ENCODE measurements at places on chromosomes 4 and X. TPM values are rescaled to one million over a fixed set of nuclear protein-coding genes. Genes with fewer than 3 reads are reported as not detected.

- no peak for DNase-seq
Measured at GRCh38 chr4:6907658-6908191, 1.9 kb upstream of the TBC1D14 start.

GRCh38 chr4:3830774-3831528 is 64.8 kb downstream of the ADRA2C start:
- DNase-seq, result no peak

DNA sequence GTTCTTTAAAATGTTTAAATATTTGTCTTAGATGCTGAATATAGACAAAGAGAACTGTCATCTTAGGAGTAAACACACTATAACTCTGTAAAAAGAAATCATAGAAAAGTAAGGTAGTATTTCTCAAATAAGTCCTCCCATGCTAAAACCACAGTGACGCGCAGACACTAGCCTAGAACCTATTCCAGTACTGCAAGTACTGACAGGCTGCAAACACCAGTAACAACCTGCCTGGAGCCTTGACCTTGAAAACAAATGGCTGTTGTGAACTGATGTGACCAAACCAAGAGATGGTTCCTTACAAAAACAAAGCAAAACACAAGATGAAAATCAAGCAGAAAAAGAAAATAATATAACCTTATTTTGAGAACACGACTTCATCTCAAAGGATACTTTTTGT is 8.5 kb downstream of the TIFA start:
- no peak for DNase-seq

DNA sequence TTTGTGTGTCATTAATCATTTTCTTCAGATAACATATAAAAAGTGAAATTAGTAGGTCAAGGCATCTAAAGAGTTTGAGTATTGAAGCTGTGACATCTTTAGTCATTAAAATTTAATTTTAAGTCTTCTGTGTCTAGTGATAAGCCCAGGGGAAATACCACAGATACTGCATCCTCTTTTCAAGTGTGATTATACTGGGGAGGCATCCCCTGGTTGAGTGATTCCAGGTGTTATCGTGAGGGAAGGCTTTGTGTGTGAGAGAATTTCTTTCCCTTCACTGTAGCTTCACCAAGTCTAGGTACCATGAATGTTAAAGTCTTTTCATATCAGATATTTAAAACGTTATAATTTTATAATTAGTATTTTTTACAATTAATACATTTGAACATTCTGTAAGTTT is 193.4 kb downstream of the FRAS1 start:
- no peak for DNase-seq

- peak; percentile 25 for DNase-seq
Measured at GRCh38 chr4:184448821-184449220, 25.5 kb downstream of the IRF2 start.

DNA sequence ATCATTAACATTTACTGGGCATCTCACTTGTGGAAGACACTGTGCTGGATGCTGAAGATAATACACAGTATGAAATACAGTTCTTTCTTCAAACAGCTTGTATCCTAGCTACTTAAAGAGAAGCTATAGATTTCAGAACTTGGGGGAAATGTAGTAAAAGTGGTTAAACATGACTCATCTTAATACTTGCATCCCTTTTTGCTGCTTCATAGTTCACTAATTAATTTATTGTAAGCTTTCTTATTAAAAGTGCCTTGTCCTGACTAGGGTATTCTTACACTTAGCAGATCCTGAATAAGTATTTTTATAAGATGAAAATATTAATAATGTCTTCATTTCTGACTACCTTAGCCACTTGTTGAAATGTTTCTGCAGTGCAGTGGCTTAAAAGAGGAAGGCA is 132.8 kb upstream of the STIM2 start:
- DNase-seq, result no peak

- no peak for DNase-seq
Measured at GRCh38 chr4:76977736-76978350, 28.3 kb downstream of the SEPTIN11 start.

DNA sequence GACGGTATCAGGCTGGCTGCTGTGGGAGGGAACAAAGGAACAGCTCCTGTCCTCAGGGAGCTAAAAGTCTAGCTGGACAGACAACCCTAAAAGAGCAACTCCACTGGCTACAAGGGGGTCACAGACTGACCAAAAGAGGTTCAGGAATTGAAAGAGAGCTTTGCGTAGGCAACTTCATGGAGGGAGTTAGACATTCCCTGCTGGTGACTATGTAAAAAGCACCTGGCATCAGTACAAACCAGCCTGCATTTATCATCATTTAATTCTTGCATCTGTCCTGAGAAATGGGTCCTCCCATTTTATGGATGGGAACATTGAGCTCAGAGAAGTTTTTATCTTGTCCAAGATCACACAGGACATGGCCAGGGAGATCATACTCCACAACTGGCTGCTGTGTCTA is 1.4 kb upstream of the LGI2 start:
- no peak for DNase-seq

DNA sequence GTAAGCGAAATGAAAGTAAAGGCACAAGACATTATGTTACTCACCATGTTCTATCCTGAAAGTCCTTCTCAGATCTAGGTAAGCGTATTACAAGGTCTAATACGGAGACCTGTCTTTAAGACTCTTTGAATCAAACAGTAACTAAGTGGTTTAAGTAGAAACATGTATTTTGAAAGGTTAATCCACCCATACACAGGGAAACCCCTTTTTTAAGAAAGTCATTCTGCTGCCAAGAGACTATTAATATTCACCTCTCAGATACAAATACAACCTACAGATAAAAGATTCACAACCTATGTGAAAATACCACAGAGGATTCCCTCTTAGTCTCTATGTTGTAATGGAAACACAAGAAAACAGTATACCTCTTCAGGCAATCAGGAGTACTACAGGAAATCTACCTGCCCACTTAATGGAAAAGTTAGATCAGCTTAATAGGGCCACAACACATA is 63.2 kb upstream of the TNIP3 start:
- no peak for DNase-seq

- DNase-seq, result no peak
Measured at GRCh38 chr4:72063726-72064125, 31.9 kb downstream of the NPFFR2 start.

- no peak for DNase-seq
Measured at GRCh38 chr4:24914460-24914859, 1.6 kb upstream of the CCDC149 start.

GRCh38 chr4:170271723-170272122 is 182.0 kb upstream of the AADAT start:
- no peak for DNase-seq

DNA sequence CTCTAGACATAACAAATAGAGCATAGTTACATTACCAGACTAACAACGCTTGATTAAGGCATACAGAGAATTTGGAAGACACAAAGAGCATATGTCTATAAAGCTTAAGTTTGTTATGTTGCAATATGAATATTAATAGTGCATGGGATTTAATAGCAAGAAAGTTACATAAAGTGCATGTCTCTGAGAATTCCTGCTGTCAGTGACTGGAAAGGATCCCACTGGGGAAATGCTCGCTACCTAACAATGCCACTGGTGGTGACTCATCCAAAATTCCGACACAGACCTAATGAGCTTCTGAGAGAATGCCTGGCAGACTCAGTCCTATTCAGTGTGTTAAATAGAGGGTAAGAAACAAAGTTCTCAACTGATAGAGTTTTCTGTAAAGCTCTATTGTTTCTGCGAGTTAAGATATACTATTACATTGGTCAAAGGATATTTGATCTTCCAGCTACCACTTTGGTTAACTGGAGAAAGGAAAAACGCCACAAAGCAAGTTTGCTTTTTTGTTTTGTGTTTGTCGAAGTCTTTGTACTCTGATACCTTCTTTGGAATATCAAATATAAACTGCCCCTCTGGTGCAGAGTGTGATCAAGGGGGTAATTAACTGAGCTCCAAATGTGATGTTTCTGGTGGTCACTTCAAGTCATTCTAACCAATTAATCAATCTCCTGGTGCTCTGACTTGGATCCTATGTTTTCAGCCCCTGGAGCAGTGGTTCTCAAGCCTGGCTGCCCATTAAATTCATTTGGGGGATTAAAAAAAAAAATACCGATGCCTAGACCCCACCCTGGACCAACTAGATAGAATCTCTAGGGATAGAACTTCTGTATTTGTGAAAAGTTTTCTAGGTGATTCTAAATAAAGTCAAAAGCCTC is 107.9 kb downstream of the PALLD start:
- DNase-seq, result peak; percentile 8

- no peak for DNase-seq
Measured at GRCh38 chrX:129590596-129590995, 50.5 kb downstream of the OCRL start.

- no peak for DNase-seq
Measured at GRCh38 chrX:23668335-23668734, 1.0 kb downstream of the PRDX4 start.

- no peak for DNase-seq
Measured at GRCh38 chrX:18946157-18946556, 37.8 kb downstream of the PHKA2 start.

DNA sequence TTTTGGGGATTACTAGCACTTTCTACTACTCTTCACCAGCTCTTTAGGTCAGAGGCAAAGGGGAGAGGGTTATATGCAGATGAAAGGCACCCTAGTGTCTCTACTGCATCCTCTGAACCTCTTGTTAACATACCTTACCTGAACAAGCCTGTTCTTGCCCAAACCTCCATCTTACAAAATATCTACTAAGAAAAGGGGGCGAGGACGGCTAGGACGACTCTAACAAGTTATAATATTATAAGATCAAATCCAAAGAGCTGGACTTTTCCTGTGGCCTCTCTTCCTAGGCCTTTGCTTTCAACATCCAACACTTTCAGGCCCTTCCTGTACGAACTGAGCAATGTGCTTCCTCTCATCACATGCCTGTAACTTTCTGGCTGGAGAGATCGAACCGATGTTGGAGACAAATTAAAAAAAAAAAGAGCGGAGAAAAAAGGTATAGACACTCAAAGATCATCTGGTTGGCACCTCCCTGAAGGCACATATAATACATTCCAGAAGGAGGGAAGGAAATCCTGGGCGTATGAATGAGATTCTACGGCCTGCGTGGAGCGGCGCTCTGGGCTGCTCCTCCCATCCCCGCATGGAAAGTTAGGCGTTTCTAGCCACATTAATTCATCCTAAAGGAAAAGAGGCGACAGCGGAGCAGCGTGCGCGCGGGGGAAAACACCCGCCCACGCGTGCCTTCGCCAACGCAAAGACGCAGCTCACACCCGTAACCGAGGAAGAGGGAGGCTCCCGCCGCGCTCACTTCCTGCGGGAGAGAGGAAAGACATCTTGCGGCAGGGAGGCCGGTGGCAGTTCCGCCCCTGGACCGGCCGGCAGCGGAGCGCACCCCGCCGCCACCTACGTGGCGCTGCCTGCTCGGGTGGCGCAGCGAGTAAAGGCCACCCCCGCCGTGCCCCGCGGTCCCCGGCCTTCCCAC is 808 bp downstream of the PRDM5 start:
- peak; percentile 54 for DNase-seq

DNA sequence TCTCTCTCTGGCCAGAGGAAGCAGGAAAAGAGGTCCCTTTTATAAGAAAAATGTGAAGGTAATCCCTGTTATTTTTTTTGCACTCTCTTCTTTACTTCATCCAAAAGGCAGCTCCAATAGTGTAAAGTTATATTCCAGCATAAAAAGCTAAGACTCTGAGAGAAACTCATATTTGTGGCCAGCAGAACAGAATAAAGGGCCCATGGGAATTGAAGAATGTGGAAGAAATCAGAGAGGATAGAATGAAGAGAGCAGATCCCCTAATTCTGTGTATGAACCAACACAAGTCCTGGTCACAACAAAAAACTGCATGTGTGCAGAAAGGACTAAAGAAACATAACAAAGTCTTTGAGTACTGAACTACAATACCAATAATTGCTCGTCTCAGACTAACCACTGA is 22.3 kb downstream of the RPS6KA6 start:
- no peak for DNase-seq

- no peak for DNase-seq
Measured at GRCh38 chr4:166318810-166319525, 445.9 kb downstream of the TLL1 start.

- DNase-seq, result no peak
Measured at GRCh38 chr4:65954416-65954815, 284.1 kb upstream of the EPHA5 start.

DNA sequence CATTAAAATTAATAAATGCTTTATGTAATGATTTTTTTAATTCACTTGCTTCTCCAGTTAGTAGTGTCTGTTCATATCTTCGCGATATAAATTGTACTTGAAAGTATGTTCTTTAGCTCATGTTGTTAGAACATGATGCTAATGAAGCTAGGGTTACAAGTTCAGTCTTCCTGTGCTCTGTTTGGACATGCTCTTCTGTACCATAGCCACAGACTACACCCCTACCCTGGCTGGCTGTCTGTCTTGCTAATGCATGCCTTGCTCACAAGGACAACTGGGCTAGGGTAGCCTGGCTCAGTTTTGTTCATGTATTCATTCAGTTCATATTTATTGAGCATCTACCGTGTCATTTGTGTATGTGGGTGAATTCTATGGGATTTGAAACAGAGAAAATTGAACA is 50.8 kb upstream of the MTMR1 start:
- DNase-seq, result no peak

DNA sequence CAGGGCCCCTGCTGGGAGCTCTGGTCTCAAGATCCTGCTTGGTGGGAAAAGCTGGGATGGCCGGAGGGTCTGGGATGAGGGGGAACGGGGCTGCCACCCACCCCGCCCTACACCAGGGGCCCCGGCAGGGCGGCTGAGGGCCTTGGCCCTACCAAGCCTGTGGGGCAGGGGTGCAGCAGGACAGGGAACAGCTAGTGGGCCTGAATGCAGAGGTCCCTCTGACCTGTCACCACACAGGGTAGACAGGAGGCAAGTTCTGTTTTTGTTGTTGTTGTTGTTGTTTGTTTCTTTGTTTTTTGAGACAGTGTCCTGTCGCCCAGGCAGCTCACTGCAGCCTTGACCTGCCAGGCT is 332 bp upstream of the RENBP start:
- no peak for DNase-seq

- no peak for DNase-seq
Measured at GRCh38 chrX:40101430-40101802, 3.7 kb upstream of the BCOR start.

GRCh38 chrX:37873220-37873619 is 25.8 kb upstream of the DYNLT3 start:
- DNase-seq, result no peak

DNA sequence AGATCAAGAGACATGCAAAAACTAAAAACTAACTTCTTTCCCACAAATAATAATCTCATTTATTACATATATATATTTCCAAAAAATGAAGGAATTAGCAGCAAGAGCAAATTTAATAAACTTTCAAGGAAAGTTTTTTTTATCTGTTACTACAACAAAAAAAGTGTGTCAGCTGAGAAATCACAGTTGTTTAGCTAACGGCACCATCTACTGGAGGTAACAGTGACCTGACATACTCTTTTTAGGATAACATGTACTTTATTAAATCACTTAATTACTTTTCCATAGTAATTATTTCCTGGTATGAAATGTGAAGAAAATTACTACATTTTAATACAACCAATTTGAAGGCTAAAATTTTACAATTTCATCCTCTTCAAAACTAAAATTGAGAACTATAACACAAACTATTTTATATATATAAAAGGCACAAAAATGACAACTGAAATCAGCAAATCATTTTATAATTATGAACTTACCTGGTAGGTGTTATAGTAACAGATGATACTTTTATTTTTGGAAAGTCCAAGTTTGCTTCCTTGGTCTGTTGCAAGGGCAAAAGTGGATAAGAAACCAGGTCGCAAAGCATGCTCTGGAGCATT is 9.1 kb downstream of the LAMTOR3 start:
- no peak for DNase-seq

- no peak for DNase-seq
Measured at GRCh38 chrX:56233682-56234081, 1.5 kb downstream of the KLF8 start.

SAT1 gene
- 58.3 TPM for total RNA-seq

GPRIN3 gene
- 31.2 TPM for total RNA-seq

PPP4R3C gene
- total RNA-seq, result not detected

Measured in occipital lobe (tissue), 3 donors.